ENCODE measurements at places on chromosomes 13 and 19. TPM values are rescaled to one million over a fixed set of nuclear protein-coding genes. Genes with fewer than 3 reads are reported as not detected.

Gene FCER2
- total RNA-seq = not detected

Gene ZNF296
- total RNA-seq = 2.4 TPM

Gene SPRED3
- 1.6 TPM for total RNA-seq

Gene MUC16
- total RNA-seq = under 0.01 TPM

Gene CACNG6
- not detected for total RNA-seq

Gene FBXO17
- not detected for total RNA-seq

Gene ZNF587B
- total RNA-seq = 23.8 TPM

Gene OR7D2
- total RNA-seq = not detected

DNA sequence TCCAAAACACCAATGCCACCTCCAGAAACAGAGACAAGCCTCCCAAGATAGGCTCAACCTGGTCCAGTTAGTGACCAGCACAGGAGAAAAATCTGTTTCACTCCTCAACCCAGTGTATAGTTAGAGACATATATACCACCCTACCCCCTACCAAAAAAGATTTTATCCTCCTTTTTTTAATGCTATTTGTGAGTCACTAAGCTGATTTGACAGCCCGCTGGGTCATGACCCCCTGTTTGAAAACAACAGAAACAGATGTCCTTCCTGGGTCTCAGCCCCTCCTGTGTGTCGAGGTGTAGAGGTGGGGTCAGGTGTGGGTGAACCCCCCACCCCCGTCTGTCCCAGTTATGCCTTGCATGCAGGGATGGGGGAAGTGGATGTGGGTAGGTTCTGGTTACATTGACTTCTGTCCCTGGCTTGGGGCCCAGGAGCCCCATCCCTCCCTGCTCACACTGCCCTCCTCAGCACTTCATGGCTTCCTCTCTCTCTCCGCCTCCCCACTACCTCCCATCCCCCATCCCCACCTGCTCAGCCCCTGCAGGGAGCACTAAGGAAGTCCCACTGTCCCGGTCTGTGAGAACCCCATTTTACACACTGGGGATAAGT lies 14.0 kb upstream of the TOMM40 start:
- no peak for DNase-seq

DNA sequence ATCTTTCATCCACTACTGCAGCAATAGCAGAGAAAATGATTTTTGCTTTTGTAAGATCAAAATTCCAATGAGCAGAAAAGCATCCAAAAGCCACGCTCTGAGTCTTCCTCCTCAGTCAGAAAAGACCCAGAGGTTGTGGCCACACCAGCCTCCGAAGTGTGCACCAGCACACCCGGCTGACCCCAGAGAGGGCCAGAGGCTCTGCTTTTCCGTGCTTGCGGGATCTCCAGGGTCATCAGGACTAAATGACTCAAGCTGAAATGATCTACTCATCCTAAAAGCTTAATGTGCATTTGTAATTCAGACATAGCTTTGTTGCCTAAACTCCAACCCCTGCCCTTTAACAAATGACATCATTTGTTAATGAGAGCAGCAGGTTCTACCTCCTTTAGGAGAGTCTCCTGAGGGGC lies 16.5 kb downstream of the RXFP2 start:
- DNase-seq = no peak

DNA sequence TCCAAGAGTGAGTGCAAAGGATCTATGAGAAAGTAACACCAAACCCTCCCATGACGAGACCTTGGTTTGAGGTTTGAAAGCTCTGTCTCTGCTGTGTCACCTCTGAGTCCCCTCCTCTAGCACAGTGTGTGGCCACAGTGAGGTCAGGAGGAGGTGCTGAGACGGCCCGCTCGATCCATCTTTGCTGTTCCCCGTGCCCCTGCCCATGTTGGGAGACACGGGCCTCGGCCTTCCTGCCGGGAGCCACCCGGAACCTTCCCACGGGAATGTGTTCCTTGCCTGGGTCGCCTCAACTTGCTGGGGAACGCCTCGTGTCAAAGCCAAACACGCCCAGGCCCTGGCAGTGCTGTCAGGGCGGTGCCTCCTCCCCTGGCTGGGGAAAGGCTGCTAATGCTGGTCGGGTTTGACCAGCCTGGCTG lies 10.1 kb downstream of the NANOS3 start:
- no peak for DNase-seq

DNA sequence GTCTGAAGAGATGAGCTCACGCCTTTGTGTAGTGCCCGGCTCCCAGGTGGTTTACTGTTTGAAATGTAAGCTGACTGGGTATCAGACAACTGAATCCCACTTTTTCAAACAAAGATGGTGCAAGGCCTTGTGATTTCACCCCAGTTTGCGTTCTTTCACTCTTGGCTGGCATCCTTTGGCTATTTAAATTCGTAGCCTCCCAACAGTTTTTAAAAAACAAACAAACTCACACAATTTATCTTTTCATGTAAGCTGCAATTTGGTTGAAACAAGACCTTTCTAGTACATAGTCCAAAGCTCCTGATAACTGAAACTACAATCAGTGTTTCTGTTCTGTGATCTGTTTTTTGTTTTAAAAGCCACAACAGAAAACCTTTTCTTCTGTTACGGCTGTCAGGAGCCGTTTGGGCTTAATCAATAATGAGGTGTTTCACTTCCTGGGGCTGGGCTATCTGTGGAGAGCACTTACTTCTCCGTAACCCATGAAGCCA lies 65.1 kb upstream of the NPAS1 start:
- no peak for DNase-seq

- DNase-seq = no peak
These were observed 5.6 kb upstream of the RAB8A start for GRCh38 chr19:16106121-16106520.

- no peak for DNase-seq
These were observed 1.7 kb downstream of the IL4I1 start for GRCh38 chr19:49894879-49895565.

DNA sequence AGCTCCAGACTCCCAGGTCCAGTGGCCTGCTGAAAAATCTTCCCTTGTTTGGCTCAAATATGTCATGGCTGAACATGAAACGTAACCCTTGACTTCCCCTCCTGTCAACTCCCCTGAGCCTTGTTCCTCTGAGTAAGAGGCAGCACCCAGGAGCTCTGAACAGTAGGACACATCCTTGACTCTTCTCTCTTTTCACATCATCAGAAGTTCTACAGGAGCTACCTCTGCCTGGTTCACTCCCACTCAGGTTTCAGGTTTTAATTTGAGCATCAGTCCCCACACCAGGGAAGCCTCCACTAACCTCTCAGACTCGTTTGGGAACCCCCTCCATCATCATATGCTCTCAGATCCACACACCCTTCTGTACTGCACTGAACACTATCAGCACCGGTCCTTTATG lies 30.3 kb downstream of the ZNF823 start:
- no peak for DNase-seq

- no peak for DNase-seq
These were observed 13.1 kb downstream of the ATP11A start for GRCh38 chr13:112702986-112703379.

DNA sequence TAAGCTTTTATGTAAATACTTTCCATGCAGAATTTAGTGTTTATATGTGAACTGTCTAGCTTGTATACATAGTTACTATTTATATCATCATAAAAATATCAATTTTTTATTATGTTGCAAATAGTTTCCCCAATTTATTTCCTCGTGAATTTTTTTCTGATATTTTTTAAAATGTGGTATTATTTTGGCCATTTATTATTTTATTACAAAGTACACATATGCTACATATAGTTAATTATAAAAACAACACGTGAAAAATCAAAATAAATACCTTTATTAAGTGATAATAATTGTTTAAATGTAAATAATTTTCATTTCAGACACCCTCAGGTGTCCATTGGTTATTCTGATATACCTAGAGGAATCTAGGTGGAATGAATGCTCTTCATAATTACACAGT lies 1394.9 kb upstream of the PRR20A start:
- DNase-seq = no peak

- DNase-seq = peak; percentile 14
These were observed 1.5 kb downstream of the FNDC3A start for GRCh38 chr13:48977286-48977625.

- DNase-seq = no peak
These were observed 63.9 kb downstream of the DACH1 start for GRCh38 chr13:71803066-71803465.

- no peak for DNase-seq
These were observed 290.4 kb downstream of the TEX29 start for GRCh38 chr13:111610879-111611278.

GRCh38 chr19:21851596-21852345 lies 15.8 kb upstream of the ZNF43 start:
- DNase-seq = peak; percentile 80

DNA sequence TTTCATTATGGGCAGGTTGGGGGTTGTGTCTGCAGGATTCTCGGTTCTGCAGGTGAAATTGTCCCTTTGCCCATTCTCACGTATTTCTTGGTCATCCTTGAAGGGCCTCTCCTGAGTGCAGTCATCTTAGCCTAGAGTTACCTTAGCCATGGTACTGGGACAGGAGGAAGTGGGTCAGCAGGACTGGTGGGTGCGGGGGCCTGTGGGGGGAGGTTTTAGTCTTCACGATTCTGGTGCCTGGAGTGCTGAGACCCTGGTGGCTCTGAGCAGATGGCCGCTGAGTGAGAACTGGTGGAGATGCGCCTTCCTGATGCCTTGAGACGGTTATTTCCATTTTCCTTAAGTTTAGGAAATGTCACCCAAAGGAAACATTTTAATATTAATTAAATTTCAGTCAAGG lies 11.8 kb downstream of the COL4A2 start:
- no peak for DNase-seq

DNA sequence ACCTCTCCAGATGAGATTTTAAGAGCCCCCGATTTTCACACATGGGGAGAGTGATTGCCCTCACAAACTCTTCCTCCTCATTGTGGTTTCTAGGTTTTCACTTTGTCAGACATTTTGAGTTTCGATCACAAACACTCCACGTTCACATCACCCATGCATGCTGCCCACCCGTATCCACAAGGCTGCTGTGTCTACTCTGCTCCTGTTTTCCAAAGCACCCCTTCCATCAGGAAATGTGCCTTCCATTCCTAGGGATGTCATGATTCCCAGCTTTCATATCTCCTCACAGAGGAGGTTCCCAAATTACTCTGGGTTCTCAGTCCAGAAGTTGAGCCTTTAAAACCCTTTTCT lies 45.8 kb upstream of the CEACAM21 start:
- no peak for DNase-seq

DNA sequence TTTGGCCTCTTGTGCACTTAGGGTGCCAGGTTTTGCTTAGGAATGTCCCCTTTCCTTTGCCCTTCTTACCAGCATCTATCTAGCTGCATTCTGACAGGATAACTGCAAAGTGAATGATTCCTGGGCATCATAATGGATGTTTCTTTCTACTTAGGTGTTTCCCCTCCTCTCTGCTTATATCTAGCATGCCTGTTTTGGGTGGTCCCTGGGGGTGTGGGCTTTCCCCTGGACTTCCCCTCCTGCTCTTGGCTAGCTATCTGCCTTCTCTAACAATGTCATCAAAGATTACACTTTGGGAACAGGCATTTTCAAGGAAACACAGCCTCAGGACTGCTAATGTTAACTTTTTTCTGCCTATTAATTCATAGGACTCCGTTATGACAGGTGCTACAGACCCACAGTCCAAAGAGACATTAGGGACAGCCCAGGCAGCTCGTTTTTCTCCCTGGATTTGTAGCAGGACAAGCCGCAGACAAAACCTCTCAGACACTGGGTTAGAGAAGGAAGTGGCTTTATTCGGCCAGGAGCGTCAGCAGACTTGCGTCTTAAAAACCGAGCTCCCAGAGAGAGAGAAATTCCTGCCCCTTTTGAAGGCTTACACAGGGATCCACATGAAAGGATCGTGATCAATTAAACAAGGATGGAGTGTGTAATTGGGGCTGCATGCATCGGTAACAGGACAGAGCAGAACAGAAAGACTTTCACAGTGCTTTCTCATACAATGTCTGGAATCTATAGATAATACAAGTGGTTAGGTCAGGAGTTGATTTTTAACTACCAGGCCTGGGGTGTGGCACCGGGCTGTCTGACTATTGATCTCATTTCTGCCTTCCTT lies 17.3 kb downstream of the ZNF700 start:
- DNase-seq = no peak

DNA sequence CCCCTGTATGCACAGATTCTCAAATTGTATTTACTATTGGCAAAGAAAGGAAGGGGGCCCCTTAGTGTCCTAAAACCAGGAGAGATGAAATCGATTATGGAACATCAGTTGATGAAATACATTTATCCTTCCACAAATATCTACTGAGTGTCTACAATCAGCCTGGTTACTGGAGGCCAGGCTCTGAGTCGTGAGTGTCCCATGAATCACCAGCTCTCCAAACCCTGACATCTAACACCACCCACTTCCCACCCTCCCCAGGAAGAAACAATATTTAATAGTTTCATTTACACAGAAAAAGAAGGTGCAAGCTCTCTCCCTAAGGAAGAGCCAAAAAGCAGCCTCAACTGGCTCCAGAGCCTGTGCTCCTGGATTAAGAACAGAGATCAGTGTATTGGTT lies 25.2 kb downstream of the KCTD15 start:
- DNase-seq = no peak

DNA sequence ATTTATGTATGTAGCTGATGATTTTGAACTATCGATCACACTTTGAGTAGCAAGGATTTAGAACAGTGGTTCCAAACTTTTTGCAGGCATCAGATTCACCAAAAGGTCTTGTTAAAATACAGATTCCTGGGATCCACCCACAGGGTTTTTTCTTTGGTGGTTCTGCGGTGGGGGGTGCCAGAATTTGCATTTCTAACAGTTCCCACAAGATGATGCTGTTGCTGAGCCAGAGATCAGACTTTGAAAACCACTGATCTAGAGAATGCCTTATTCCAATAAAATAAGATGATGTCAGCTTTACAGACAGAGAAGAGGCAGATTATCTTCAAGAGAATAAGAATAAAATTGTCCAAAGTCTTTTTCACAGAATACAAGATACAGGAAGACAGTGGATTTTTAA lies 80.9 kb upstream of the SHISA2 start:
- peak; percentile 2 for DNase-seq

DNA sequence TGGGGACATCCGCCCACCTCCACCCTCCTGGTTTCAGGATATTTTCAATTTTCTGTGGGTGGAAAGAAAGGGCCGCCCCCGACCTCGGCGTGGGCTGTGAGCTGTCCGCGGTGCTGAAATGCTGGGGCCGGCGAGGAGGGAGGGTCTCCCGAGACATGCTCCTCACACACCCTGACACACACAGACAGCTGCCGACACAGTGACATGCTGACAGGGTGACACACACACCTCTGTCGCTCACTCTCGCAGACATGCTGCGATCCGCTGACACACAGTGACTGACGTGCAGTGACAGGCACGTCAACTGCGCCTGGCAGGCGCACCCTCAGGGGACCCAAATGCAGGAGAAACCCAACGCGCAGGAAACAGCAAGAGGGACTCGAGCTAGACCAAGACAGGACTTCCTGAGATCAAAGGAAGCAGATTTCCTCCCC lies 25.1 kb upstream of the MEIS3 start:
- DNase-seq = peak; percentile 27

DNA sequence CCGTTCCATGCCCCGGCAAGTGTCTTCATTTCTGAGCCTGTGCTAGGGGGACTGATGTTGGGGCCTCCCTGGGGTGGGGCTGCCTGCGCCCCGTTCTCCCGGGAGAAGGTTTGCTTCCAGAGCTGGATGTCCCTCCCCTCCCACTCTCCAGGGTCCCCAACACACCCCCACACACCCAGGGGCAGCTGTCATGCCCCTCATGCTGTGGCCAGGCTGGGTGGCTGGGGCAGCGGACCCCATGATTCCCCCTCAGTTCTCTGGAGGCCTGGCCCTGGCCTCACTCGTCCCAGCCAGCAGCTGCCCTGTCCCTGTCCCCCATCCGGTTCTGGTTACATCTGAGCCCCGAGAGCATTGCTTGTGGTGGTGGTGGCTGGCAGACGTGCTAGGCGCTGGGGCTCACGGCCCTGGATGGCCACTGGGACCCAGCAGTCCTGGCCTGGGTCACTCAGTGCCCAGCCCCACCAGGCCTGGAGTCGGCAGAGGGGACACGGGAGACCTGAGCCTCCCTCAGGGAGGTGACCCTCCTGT lies 184.8 kb downstream of the KDM4B start:
- no peak for DNase-seq

All from CD4-positive, alpha-beta T cell (primary cell).